Stimulated activated naive CD8-positive, alpha-beta T cell treated with anti-CD3 and anti-CD28 coated beads, Interleukin-15, Interleukin-2, amounts not matched to agents 100 U/mL and 50 U/mL, for 24 hours (primary cell): ENCODE measurements at places on chromosomes 7 and 10.

DNA sequence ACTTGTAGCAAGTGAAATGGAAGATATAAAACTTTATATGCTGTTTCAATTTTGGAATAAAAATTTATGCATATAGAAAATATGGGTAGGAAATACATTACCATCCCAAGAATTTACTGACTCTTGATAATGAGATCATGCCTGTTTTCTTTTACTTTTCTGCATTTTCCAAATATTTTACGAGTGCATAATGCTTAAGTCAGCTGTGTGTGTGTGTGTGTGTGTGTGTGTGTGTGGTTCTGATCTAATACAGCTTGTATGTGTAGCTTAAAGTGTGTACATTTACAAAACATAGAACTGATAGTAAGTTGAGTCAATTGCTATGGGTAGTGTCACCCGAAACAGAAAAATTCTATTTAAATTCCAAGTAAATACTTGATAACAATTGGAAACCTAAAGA lies 315.9 kb upstream of the LRRN3 start:
- no peak for DNase-seq

GRCh38 chr10:70320751-70321150 lies 36.9 kb upstream of the NPFFR1 start:
- no peak for DNase-seq

DNA sequence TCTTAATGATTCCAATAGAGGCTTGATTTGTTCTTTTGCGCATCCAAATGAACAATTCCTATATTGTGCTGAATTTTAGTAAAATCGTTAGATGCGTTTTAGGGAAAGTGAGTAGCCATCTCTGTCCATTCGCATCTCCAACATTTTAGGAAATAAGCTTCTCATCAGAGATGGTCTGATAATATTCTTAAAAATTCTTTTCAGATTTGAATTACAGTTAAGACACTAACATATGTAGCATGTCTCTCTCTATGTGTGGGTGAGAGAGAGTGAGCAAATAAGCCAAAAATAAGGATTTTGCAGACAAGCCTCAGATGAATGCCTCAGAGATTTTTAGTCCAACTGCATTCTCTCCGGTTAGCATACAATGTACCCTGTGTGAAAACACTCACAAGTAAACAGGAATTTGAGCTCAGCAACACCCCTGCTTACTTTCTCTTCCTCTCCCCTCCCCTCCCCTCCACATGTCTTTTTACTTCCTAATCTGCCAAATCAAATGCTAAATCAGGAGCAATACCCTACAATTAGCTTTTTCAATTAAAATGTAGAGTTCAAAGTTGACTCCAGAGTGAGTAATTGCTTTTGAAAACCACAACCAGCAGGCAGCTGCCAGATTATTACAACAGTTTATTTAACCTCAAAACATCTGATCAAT lies 354.4 kb downstream of the CRPPA start:
- DNase-seq, result no peak

- DNase-seq, result no peak
These were observed 15.9 kb downstream of the VPS41 start for GRCh38 chr7:38893061-38893460.

GRCh38 chr7:67698354-67698753 lies 701.7 kb downstream of the TYW1 start:
- no peak for DNase-seq

DNA sequence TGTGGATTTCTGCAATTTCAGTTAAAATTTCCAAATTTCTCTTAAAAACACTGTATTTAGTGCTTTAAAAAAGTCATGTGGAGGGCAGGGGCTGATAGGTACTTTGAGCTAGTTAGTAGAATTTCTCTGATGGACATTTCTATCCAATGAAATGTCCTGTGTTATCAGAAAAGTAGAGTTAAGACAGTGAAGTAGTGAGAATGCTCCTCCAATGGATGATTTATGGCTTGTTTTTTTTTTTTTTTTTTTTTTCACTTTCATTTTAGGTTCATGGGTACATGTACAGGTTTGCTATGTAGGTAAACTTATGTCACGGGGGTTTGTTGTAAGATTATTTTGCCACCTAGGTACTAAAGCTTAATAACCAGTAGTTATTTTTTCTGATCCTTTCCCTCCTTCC lies 55.0 kb downstream of the BTAF1 start:
- no peak for DNase-seq

GRCh38 chr7:104971290-104972071 lies 42.5 kb upstream of the KMT2E start:
- no peak for DNase-seq

- DNase-seq, result no peak
These were observed 14.4 kb downstream of the MPLKIP start for GRCh38 chr7:40120020-40120419.

DNA sequence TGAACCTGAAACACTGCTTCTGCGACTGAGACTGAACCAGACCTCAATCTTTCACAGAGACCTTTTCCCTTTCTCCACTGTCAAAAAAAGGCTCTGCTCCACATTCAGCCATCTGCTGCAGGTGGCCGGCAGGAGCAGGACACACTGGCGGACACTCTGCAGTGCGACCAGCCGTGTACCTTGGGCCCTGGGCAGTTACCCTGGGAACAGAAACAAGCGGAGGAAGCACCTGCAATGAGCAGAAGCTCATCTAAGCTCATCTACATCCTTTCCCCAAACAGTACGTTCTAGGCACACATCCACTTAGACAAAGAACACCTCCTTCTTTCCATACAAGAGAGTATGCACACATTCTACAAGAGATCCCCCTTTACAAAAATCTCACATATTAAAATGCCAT lies 22.8 kb downstream of the VOPP1 start:
- DNase-seq, result no peak

- no peak for DNase-seq
These were observed 184.7 kb upstream of the IMMP2L start for GRCh38 chr7:111746950-111747349.

GRCh38 chr7:55181762-55182161 lies 162.9 kb downstream of the EGFR start:
- DNase-seq, result no peak

DNA sequence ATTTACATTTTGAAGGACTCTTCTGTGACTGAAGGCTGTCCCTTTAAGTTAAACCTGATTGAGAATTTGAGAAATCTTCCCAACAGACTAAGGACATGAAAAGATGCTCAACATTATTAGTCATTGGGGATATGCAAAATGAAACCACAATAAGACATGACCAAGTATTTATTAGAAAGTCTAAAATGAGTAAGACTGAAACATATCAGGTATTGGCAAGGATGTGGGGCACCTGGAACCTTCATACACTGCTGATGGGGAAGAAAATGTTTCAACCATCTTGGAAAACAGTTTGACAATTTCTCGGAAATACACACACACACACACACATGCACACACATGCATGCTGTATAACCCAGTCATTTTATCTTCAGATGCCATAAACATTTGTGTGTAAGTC lies 132.1 kb upstream of the CDK6 start:
- no peak for DNase-seq

DNA sequence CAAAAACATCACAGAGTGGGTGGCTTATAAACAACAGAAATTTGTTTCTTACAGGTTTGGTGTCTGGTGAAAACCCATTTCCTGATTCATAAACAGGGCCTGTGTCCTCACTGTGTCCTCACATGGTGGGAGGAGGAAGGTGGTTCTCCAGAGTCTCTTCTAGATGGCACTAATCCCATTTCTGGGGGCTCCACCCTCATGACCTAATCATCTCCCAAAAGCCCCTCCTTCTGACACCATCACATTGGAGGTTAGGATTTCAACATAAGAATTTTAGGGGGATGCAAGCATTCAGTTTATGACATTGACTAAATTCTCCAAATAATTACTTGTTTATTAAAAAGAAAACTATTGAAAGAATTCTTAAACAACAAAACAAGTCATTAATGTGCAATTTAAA lies 116.0 kb downstream of the CHN2 start:
- DNase-seq, result no peak

- DNase-seq, result no peak
These were observed 57.3 kb downstream of the NRP1 start for GRCh38 chr10:33277135-33277536.

GRCh38 chr7:45088146-45088701 lies 545 bp downstream of the NACAD start:
- DNase-seq, result no peak

DNA sequence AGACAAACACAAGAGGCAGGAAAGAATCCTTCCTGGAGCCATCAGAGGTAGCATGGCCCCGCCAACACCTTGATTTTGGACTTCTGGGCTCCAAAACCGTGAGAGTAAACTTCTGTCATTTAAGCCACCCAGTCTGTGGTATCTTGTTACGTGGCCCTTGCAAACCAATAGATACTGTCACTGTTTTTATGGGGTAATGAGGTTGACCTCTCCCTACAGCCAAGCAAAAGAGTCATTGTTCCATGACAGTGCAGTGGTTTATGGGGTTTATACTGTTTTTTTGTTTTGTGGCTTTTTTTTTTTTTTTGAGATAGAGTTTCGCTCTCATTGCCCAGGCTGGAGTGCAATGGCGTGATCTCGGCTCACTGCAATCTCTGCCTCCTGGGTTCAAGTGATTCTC lies 32.8 kb downstream of the KIAA1549 start:
- DNase-seq, result no peak

GRCh38 chr10:125398270-125398669 lies 237.9 kb upstream of the CTBP2 start:
- DNase-seq, result no peak

- DNase-seq, result no peak
These were observed 313 bp upstream of the MLXIPL start for GRCh38 chr7:73624669-73625001.

DNA sequence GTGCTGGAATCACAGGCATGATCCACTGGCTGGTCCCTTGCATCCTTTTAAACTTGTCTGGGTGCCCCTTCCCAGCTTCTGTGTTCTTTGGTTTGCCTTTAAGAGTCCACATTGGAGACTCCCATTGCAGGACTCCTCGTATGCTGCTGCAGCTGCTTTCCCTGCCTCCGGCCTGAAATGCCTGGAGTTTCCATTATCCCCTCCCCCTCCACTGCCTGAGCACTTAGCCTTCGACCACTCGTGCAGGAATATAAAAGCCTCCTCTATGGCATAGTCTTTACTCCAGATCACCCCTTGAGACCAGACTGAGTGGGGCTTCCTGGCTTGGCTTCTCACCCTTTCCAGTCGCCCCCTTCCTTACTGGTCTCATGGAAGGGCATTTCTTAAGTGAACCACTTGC lies 80.2 kb downstream of the RHOBTB1 start:
- no peak for DNase-seq

DNA sequence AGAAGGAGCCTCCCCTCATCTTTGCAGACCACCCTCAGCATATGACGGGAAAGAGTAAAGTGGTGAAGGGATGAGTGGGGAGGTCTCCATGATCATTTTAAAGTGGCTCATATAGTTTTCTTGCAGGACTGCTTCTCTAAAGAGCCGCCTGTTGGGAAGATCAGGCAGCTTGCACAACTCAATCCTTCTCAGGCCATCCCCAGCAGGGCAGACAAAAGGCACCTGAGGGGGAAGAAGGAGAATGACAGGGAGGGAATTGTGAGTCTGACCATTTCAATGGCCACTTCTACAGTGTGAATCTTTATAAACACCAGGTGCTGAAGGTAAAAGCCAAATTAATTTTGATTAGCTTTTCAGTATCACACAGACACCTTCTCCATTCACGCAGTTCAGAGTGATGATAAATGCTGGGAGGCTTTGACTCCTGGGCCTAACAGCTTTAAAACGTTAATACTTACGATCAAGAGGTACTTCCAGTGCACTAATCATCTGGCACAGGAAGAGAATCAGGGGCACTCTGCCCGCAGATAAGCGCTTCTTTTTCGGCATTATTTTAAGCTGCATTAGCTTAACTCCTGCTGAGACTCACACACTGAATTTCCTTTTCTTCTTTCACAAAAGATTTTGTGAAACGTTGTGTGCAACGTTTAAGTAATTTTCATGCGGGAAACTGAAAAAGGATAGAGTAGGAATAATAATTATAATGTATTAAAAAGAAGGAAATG lies 109.5 kb upstream of the LAMB4 start:
- no peak for DNase-seq

DNA sequence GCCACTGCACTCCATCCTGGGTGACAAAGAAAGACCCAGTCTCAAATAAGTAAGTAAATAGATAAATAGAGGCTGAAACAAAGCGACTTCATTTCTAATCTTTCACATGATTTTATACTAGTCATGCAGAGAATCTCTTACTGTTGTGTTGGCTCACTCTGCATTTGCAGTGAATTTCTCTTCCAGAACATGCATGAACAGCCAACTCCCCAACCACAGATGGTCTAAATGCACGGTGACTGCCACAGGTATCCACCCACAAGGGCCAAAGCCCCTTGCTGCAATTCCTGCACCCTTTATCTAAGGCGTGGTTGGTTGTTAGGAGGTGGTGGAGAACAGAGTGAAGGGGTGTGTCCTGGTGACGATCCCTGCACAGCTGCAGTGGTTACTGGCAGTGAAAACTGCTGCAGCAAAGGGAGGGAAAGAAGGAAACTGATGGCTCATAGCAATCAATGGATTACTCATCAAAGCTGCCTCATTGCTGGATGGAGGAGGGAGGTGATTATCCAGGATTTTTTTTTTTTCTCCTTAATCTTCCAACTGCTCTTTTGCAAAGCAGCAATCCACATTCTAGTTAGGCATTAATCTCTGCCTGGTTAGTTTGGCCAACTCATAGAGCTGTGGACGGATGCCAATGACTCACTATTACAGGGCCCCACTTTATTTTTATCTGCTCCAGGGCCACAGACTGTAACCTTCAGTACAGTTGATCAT lies 50.6 kb downstream of the PRTFDC1 start:
- no peak for DNase-seq

GRCh38 chr7:155948845-155949244 lies 136.6 kb upstream of the SHH start:
- no peak for DNase-seq

DNA sequence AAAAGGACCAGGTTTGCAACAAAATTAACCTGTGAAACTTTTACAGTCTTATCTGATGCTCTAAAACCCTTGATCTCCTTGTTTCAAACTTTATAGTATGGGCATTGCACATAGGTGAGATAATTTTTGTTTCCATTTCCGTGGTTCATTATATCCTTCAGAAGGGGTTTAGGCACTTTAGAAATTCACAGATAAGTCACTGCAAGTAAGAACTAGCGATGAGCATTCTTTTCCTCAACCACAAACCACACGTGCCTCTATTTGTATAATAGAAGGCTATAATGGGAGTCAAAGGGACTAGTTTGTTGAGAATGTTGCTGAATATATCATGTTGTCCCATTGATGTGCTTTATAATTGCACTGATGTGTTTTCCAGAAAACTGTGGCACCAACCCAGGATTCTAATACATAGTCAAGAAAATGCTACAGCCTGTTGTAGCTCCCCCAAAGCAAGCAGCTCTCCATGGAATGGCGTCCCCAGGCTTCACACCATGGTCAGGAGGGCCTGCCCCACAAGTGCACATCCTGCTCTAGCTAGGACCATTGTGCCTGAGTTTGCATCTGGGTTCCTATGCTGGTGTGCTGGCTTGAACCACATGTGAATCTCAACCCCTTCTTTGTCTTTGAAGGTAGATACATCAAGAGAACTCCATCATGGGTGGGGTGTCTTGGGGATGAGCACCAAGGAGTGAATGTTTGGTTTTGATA lies 14.0 kb upstream of the ATXN7L1 start:
- peak; percentile 47 for DNase-seq

DNA sequence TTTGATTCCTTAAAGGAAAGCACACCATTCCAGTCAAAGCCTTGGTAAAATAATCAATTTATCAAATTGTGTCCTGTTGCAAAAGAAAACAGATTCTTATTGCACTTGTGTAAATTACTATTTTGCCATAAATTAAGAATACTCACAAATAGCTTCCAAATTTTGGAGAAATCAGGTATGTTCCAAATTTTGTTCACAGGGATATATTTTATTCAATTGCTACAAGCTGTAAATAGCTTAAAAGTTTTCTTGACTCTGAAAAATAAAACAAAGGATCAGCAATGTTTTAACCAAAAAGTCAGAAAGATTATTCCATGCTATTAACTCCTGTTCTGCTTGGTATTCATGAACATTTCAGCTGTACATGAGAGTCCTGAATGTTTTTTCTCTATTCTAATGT lies 47.4 kb upstream of the CHST3 start:
- no peak for DNase-seq
